Mesothelial cell of epicardium (in vitro differentiated cells): ENCODE measurements at places on chromosomes 16 and 17.

- no peak for DNase-seq
Measured at GRCh38 chr17:58338841-58339754, 10.5 kb upstream of the TSPOAP1 start.

- peak; percentile 81 for DNase-seq
Measured at GRCh38 chr16:2035431-2036199, 8.9 kb downstream of the NHERF2 start.

- no peak for DNase-seq
Measured at GRCh38 chr16:52709306-52709705, 162.4 kb upstream of the TOX3 start.

GRCh38 chr17:28505986-28506665, at the start of gene FOXN1:
TSS of gene FOXN1 (plus strand) at chr17:28506348. CDS start at chr17:28523970, 17,622 bp downstream.
- no peak for DNase-seq

DNA sequence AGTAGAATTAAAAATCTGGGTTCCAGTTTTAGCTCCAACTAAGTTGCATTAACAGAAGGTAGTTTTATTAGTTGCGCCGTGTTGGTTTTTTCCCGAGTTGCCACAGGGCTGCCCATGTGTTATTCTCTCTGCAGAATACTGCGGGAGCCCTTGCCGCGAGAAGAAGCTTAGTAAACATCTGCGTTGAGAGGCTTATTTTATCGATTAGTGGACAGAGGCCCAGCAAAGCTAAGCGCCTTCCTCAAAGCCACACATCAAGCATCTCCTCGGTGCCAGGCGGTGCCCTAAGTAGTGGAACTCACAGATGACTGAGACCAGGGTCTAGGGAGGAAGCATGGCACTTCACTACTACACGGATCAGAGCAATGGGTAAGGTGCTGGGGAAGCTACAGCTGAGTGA, 212.3 kb upstream of the IRX5 start:
- no peak for DNase-seq

DNA sequence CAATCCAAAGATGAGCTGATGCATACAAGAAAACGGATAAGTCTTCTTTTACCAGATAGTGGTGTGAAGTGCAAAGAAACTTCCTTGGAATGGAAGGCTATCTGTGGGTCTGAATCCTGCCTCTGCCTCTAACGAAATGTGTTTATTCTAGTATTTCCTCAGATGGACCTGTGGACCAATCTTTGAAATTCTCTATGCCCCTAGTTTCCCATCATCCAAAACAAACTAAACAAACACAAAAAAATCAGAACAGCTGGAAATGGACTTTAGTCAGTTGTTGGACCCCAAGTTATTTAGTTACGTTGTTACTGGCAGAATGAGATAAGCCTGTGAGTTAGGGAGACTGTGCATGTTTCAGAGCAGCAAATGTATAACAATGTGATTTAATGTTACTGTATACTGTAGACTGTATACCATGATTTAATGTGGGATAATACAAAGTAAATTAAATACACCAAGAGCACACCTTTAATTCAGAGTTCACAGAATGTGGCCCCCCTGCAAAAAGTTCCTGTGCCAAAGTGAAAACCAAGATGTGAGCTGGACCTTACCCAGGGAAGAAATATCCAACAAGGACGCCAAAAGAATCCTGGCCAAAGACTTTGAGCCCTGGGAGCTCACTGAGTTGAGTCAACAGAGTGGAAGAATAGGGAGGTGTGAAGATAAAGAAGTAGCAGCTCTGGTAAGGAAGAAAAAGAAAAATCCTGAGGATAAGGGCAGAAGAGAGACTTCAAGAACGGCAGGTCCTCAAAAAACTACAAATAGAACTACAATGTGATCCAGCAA, 255.2 kb downstream of the CNTNAP4 start:
- no peak for DNase-seq

DNA sequence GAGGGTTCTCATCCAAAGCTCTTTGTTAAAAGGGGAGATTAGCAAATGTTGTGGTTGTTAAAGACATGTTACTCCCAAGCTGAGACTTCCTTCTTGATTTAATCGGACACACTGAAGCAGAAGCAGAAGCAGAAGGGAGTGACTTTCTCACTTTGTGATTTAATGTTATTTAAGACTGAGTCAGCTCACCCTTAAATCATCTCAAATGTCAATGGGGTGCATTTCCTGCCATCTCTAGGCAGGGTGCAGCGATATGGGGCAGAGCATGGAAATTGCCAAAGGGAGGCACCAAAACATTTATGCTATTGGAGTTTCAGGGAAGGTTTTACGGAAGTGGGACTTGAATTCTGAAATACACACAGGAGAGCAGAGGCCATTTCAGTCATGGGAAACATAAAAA, 283.6 kb downstream of the ABCC12 start:
- DNase-seq, result no peak

DNA sequence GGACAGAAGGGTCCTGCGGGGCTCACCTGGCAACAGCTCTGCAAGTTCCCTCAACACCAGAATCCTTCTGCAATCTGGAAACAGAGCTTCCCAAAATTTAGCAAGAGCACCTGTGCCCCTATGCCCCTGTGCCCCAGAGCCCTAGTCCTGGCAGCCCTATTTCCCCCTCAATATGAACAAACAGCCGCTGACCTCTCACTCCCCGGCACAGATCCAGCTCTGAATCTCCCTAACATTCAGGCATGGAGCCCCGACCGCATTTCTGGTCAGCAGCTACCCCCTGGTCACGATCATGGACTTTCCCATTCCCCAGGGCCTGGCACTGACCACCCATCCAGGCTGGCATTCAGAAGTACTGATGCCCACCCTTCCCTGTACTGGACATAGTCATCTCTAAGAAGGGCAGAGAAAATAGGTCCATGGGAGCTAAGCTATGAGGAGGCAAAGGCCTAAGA, 110.8 kb upstream of the SMURF2 start:
- no peak for DNase-seq

- no peak for DNase-seq
Measured at GRCh38 chr16:82358606-82359221, 188.7 kb upstream of the MPHOSPH6 start.

DNA sequence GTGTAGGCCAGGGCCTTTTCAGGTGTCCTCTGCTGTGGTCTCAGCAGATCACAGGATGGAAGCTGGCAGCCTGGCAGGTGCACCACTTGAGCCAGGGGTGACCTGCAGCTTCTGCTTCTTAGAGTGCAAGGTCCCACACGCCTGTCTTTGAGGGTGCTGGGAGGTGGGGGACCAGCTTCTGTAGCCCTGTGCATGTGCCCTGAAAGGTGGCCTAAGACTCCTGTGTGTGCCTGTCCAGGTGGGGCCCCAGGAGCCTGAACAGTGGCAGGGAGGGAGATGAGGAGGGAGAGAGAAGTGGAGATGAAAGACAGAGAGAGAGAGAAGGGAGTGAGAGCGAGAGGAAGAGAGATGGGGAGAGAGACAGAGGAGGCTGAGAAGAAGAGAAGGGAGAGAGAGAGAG, 46.2 kb downstream of the LGALS9 start:
- no peak for DNase-seq

DNA sequence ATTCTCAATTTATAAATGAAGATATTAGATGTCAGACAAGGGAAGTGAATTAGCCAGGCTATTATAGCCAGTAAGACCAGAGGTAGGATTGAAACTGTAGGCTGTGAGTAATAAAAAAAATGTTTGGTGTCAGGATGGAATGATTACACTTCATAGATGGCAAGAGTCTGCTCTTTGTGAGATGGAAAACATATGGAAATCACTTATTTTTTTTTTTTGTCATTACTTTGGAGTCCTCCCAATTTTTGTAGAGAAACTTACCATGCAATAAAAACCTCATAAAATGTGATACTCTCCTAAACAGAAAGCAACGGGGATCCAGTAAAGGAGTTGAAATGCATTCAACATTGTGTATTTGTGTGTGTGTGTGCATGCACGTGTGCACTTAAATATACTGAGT, 532.7 kb upstream of the CDH8 start:
- DNase-seq, result no peak

GRCh38 chr16:75074920-75075687, 41.5 kb downstream of the LDHD start:
- DNase-seq, result no peak

DNA sequence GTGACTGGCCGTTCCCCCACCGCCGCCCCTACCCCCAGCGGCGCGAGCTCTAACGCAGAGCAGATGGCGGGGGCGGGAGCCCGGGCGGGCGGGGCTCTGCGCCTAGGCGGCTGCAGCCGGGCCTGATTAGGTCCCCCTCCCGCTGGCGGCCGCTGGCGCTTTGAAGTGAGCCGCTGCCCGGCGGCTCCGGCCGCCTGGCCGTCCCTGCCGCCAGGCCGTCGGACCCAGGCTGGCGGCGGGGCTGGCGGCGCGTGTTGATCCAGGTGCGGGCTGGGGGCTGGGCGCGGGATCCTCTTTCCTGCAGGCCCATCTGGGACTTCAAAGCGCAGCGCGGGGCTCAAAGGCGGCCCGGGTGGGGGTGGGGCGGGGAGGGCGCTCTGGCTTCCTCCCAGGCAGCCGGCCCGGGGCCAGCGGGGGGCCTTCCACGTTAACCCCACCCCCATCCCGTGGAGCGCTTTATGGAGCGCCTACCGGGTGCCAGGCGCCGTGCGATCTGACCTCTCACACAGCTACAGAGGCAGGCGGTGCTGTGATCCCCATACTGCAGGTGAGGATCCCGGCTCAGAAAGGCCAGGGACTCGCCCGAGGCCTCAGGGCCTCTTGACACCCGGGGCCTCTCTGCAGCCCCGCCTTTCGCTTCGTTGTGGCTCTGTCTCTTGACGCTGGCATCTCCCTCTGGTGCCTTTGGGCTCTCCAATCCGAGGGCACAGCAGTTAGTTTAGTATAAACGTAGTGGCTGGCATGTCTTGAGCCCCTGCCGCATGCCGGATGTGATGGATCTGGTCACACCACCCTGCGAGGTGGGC, 80.0 kb upstream of the NKD1 start:
- DNase-seq, result peak; percentile 33
